Stimulated activated CD8-positive, alpha-beta memory T cell treated with anti-CD3 and anti-CD28 coated beads, Interleukin-7, amount 100 ng/mL, for 1 hour (primary cell): ENCODE measurements at places on chromosomes 5 and 9.

DNA sequence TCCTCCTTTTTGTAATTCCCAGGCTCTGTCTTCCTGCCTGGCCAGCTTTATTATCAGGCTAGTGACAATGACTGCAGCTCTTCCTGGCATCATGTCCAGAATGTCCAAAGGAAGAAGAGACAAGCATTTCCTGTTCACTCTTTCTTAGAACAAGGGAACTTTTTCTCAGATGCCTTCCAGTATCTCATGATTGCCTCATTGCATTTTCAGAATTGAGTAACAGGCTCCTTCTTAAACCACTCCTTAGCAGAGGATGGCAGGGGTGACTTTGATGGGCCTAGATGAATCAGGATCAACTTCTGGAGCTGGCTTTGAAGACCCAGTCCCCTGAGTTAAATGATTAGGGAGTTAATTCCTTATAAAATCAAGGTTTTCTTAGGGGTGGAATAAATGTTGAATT lies 92.9 kb upstream of the RASGRF2 start:
- no peak for DNase-seq

DNA sequence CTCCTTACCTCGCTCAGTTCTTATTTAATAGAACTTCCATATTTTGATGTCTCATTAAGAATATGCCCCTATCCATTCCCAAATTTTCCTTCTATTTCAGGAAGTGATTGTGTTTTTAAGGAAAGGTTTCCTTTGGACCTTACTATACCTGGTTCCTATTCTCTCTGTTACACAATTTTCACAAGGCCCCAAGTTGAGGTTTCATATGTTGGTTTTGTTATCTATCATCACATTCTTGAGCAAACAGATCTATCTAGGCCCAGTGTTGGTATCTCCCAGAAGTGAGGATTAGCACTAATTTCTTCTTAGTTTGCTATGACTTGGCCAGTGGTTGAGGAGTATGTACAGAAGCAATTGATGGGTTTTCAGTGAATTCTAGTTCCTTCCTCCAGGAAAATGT lies 41.5 kb downstream of the ALG2 start:
- DNase-seq, result no peak

DNA sequence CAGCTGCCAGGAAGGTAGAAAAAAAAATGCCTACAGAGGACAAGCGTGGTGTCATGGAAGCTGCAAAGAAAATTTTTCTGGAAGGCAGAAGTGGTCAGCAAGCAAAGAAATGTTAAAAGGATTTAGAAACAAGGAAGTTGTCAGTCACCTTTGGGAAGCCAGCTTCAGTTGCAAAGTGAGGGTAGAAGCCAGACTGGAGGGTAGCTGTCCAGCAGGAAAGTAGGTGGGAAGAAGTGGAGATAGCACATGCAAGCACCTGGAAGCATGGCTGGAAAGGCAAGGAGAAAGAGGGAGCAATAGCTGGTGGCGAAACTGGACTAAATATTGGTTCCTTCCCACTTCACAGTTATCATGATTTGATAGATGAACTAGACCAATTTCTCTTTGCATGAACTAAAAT lies 54.3 kb downstream of the ADRB2 start:
- no peak for DNase-seq

- DNase-seq, result no peak
Observed at GRCh38 chr9:130334915-130335314, 69.4 kb downstream of the HMCN2 start.

DNA sequence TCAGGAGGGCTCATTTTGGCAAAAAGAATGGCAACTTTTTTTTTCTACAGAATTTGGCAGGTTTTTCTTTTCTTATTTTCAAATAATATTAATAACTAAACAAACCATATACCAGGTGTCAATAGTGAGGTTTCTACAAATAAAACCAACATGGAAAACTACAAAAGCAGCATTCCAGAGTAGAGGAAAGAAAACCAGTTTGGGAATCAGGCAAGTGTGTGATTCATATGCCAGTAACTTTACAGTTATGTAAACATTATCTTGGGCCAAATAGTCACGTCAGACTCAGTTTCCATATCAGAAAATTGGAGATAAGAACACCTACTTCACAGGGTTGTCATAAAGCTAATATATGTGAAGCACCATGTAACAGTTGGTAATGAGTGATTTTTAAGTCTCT lies 51.7 kb downstream of the FBXW11 start:
- DNase-seq, result no peak

DNA sequence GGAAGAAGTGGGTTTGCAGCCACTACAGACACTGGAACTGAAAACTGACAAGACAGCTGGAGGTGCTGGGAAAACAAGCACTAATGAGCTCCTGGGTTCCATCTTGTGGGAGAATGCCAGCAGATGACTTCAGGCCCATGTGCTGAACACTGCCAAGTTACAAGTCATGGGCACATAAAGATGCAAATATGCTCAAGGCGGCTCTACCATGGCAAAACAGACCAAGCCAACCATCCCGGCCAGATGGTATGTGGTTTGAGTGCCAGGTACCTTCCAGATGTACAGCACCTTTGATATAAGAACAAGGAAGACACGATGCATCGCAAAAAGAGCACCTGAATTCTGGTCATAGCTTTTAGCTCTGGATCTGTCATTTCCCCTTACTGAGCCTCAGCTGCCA lies 19.9 kb downstream of the TNFSF8 start:
- DNase-seq, result no peak

DNA sequence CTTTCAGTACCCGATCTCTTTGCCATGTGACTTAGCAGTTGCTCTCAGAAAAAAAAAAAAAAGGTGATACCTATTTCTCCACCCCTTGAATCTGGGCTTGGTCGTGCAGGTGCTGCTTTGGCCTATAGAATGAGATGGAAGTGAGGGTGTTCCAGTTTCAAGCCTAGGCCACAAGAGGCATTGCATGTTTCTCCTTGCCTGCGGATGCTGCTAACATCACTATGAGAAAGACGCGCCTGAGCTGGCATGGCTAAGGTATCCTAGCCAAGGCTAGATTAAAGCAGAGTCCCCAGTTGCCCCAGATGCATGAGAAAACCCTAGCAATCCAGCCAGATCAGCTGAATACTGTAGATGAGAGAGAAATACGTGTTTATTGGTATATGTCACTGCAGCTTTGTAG lies 14.7 kb upstream of the CSF1R start:
- no peak for DNase-seq

GRCh38 chr5:164885179-164885578 lies 1379.8 kb downstream of the MAT2B start:
- DNase-seq, result no peak

- DNase-seq, result no peak
Observed at GRCh38 chr9:68805890-68806517, 101.0 kb downstream of the PIP5K1B start.

DNA sequence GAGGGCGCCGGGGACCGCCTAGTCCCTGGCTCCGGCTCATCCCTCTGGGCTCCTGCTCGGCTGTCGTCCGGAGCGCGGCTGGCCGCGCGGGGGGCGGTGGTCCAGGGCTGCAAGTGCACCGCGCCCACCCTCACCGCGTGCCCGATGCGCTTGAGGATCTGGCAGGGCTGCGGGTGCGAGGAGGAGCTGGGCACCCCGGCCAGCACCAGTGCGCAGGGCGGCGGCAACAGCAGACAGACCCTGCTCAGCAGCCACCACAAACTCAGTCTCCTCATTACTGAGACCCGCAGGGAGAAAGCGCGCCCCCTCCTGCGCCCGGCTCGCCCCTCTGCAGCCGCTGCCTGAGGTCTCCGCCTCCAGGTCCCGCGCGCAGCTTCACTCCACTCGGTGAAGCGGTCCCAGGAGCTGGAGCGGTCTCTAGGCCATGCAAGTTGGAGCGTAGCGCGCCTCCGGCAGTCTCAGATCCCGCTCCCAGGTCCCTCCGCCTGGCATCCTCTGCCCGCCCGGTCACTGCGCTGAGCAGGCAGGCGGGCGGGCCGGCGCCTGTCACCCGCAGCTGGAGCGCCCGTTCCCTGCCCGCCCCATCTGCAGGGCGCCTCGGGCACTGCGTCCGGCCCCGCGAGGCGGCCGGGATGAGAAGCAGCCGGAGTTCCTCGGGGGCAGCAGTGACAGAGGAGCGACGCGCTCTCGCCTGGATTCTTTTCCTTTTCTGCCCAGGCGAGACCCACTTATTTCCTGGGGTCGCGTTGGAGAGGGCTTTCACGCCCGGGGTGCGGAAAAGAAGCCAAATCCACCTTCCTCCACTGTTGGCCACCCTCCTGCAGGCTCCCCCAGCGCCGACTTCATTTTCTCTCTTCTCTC lies 512 bp downstream of the GRIN3A start:
- DNase-seq, result no peak

DNA sequence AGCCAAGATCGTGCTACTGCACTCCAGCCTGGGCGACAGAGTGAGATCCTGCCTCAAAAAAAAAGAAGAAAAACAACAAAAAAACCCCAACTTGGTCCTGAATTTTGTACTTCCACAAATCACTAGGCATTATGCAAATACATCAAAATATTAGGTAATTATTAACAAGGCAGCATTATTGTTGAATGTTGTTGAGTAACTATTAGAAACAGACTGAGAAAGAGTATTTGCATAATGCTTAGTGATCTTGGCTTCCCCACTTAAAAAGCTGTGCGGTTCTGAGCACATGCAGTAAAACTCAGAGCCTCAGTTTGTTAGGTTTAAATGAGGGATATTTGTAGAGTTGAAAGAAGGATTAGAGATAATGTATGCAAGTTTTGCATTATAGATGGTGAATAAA lies 64.2 kb downstream of the SCAMP1 start:
- no peak for DNase-seq

- DNase-seq, result no peak
Observed at GRCh38 chr9:99366621-99367020, 144.5 kb downstream of the SEC61B start.

DNA sequence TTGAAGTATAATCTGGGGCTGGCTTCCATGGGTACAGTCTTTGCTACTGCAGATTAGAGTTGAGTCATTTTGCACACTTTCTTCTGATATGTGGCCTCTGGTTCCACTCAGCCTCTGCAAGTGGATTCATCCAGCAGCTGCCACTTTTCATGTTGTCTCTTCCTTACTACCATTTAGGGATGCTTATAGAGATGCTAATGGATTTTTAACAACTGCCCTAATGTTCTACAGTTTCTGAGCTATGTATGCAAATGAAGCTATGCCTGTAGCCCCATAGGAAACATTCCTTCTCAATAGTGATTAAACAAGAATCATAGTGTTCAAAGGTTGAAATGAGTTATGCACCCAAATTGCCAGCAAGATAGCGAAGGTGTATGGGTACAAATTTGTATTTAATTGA lies 456.0 kb upstream of the ITGA1 start:
- DNase-seq, result no peak

DNA sequence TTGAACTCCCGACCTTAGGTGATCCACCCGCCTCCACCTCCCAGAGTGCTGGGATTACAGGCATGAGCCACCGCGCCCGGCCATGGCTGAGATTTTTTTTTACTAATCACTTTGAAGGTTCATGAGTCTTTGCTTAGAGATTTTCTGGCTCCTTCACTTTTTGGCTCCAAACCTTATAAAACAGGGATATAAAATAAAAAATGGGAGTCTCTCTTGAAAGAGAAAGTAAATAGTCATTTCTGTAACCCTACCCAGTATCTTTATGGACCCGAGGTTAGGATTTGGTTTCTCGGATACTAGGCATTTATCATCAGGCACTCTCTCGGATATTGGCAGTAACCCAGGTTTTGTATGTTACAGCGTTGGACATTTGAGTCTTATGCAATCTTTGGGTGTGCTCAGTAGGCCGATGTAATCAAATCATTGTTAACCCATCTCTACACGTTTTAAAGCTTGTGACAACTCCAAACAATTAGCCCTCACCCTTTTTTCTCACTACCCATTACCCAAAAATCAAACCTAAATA lies 25.3 kb downstream of the STXBP1 start:
- no peak for DNase-seq

- no peak for DNase-seq
Observed at GRCh38 chr9:136808806-136809158, 1.0 kb downstream of the RABL6 start.

GRCh38 chr5:134462047-134462575 lies 50.4 kb upstream of the CDKN2AIPNL start:
- DNase-seq, result no peak

DNA sequence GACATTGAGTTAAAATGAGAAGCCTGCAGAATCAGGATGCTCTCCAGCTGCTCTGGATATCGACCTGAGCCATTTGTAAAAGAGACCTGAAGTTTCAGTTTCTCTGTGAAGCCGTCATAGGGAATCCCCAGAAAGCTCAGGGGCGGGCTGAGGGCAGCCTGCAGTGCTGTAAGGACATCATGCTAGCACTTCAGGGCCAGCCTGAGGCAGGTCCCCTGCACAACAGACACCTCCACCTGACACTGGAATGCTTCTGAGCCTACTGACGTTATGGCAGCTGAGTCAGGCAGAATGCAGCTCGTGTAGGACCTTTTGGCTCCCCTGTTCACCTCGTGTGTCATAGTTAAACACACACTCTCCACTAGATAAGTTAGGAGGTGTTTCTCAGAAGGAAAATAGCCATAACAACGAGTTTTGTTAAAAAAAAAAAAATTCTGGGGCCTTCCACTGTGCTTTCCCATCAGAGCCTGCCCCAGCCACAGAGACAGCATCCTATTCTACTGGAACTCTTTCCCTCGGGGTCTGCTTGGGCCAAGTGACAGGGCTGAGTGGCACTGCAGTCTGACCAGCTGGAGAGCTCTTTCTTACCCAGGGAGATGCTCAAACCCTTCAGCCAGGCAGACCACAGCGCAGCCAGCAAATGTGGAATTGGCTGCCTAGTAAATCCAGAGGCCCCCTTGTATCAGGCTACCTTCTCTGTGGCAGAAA lies 354.9 kb downstream of the DIRAS2 start:
- no peak for DNase-seq

DNA sequence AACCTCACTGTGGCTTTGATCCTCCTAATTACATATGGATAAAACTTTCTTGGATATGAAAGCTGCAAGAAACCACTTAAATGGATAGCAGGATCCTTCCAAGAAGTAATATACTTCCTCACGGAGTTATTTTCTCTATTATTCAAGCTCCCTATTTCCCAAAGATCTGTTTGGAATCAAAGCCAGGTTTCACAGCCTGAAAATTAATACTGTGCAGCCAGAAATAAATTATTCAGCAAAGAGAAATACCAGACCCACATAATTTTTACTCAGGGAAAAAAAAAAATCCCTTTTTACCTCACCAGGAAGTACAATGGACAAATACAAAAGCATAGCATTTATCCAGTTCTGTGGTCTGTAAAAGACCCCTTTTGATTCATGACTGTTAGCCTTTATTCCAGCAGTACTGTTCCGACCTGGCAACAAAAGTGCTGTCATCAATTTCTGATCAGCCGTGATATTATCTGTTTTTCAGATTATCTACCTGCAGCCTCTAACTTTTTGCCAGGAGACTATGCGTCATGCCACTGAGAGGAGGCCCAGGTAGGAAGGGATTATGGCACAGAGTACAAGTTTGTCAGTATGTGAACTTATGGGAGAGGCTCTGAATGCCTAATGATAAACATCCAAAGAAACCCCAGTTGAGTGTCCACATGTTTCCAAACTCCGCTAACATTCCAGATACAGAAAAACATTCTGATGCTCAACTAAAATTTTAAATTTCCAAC lies 57.0 kb downstream of the FBN2 start:
- no peak for DNase-seq
